ENCODE measurements at places on chromosomes 2 and 18.

- DNase-seq, result no peak
These were observed 264.1 kb upstream of the MEIS1 start for GRCh38 chr2:66170744-66171330.

GRCh38 chr2:224837066-224837465 lies 120.9 kb upstream of the CCDC195 start:
- DNase-seq, result no peak

DNA sequence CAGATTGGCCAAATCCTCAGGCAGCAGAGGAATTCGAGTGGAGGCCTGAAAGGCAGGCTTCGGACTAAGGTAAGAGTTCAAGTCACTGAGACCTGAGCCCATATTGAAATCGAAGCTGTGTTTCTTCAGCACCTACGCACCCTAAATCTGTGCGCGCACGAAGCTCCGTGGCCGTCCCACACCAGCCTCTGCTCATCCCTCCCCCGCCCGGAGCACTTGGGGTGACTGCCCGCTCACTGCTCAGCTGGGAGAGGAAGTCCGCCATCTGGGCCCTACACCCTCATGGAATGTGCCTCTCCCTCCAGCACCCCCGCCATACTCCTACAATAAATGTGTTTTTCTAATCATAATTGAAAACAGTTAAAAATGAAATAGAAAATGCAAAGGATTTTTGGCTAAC lies 734.5 kb downstream of the GALR1 start:
- no peak for DNase-seq

GRCh38 chr2:7742301-7742700 lies 825.1 kb downstream of the RNF144A start:
- no peak for DNase-seq

DNA sequence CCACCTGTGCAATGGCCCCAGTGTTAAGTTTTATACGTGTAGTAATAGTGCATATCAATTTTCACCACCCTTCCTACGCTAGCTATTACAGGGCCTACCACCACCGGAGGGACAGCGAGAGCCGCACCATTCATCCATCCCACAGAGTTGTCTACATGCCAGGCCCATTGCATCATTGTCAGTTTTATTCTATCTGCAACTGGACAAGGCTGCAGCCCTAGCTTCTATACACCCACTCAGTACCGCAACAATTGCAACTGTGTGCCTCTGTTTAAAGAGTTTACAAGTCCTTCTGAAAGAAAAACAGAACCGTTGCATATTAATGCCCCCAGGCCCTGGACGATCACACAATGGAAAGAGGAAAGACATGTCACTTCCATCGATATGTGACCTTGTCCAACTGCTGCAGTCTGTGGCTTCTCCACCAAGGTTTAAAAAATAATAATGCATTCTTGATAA lies 58.6 kb downstream of the ZEB2 start:
- peak; percentile 16 for DNase-seq

GRCh38 chr2:9258501-9258900 lies 51.9 kb downstream of the ASAP2 start:
- no peak for DNase-seq

- no peak for DNase-seq
These were observed 17.9 kb upstream of the DSG3 start for GRCh38 chr18:31429623-31430022.

DNA sequence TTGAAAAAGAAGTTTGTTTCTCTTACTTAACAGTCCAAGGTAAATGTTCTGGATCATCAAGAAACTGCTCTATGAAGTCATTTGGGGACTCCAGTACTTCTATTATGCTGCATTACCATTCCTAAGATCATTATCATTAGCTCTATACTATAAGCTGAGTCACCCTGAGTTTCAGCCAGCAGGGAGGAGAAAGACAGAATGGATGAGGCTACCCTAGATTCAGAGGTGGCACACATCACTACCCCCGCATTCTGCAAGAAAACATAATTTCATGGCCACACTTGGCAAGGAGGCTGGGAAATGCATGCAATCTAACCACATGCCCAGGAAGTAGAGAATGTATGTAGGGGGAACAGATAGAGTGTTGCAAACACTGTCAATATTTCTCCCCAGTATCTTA lies 16.6 kb upstream of the LNPK start:
- no peak for DNase-seq

- DNase-seq, result no peak
These were observed 168.7 kb downstream of the NRXN1 start for GRCh38 chr2:50863218-50863617.

DNA sequence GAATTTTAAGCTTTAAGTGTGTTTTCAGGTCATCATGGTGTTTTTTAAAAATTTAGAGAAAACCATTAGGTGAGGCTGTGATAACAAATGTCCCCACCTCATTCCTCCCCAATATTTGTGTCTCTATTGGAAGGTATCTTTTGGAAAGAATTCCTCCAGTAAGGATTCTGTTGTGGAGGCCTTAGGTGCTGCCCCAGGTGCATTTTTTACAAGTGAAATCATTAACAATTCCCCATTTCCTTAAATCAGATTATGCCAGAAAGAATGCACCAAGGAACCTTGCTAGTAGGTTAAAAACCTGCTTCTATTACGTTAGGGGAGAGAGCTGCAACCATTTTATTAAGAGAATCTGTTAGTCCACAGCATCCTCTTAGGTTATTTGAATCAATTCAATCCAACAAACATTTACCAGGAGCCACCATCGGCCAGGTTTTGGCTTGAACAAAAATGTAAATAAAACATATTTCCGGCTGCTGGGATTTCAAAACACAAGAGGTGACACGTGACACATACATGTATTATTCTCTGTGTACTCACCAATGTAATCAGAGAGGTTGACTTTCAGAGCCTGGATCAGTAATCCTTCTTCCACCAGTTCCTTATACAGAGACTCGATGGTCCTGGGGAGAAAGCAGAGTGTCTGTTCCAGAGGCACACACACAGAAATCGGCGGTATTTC lies 112.5 kb upstream of the ASB18 start:
- DNase-seq, result no peak

DNA sequence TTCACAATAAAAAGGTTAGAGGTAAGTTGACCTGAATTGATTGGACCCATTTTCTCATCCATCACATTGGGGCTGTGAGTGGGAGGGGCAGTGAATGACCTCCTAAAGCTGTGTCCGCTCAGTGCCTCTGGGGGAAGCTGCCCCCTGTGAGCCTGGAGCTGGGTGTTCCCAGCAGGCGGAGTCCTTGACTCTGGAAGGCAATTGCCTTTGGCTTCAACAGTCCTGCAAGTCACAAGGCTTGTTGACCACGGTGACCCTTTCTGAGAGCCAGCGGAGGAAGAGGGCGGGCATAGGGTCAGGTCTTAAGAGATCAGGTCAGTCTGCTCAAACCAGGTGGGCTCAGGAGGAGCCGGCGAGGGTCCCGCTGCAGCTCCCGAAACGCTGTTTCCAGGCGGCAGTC lies 1.1 kb upstream of the CIDEA start:
- no peak for DNase-seq

- DNase-seq, result no peak
These were observed 432.8 kb upstream of the LRRTM4 start for GRCh38 chr2:77954931-77955330.

GRCh38 chr2:240911641-240912265 lies 5.6 kb downstream of the CROCC2 start:
- no peak for DNase-seq

- DNase-seq, result no peak
These were observed 345.7 kb downstream of the MTX2 start for GRCh38 chr2:176614930-176615329.

- no peak for DNase-seq
These were observed 9.8 kb upstream of the NCK2 start for GRCh38 chr2:105734762-105735538.
